AG04449 (cell line): ENCODE measurements at places on chromosomes 11 and 22.

- DNase-seq: no peak
These were observed 150.3 kb upstream of the NCAM1 start for GRCh38 chr11:112810951-112811350.

- no peak for DNase-seq
These were observed 24.2 kb downstream of the FLI1 start for GRCh38 chr11:128718064-128718463.

GRCh38 chr11:77308838-77309237, 7.4 kb upstream of the GDPD4 start:
- no peak for DNase-seq

DNA sequence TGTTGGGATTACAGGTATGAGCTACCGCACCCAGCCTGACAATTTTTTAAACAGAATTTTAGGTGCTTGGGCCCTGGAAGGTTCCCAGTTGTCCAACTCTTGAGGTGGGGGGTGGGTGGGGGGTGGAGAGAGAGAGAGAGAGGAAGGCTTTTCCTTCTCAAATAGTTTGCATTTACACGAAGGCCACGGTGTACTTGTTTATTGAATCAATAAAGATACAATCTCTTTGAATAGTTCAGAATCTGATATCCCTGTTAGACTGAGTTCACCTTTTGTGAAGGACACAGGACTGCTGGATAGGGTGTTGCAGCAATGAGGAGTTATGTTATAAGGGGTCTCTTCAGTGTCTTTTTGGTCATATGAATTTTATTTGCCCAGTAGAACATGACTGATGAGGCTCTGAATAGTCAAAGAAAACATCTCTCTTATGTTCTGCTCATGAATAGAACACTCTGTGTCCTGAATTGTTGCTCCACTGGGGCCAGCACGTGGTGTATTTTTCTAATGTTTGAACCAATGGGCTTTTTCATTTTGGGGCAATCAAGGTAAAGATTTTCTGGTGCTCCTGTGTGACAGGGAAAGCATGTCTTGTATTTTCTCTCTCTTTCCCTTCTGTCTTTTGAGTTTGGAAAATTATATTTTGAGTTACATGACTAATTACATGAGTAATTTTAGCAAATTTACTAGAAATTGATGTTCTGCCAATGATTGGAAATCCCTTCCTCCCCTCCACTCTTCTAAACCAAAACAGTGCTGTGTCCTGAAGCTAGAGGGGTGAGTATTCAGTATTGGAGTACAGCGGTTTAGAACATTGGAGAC, 61.7 kb downstream of the PTPRJ start:
- DNase-seq: no peak

- DNase-seq: no peak
These were observed 6.3 kb downstream of the CD44 start for GRCh38 chr11:35145271-35145670.

- peak; percentile 44 for DNase-seq
These were observed 291.4 kb downstream of the ST3GAL4 start for GRCh38 chr11:126646701-126647557.

DNA sequence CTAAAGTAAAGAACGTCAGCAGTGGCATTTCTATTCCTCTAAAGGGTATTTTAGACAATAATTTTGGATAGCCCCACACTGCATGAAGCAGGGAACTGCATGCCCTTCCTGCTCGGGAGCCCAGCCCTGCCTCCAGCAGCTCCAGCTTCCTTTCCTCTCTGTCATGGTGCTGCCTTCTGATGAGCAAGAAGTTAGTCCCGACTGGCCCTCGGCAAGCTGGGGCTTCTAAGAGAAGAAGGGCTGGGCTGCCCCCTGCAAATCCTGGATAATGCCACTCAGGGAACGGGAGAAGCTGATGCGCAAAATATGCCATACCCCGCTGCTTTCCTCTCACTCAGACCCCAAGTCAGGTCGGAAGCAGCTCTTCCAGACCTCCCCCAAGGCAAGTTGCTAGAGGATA, 296.4 kb downstream of the ETS1 start:
- no peak for DNase-seq

DNA sequence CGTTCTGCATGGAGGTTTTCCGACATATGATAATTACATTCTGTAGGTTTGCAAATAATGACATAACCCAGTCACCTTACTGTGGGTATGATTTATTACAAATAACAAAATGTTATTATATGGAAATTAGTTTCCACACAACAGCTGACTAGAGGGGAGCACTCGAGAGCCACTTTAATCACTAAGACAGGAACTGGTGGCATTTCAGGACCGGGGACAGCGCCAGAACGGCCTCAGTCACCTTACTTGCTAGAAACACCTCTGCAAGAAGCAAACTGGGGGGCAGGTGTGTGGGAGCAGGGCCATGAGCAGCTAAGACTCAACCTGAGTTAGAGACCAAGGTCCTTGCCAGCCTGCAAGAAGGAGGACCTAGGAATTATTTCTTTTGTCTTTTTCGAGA, 199.9 kb downstream of the DSCAML1 start:
- no peak for DNase-seq

DNA sequence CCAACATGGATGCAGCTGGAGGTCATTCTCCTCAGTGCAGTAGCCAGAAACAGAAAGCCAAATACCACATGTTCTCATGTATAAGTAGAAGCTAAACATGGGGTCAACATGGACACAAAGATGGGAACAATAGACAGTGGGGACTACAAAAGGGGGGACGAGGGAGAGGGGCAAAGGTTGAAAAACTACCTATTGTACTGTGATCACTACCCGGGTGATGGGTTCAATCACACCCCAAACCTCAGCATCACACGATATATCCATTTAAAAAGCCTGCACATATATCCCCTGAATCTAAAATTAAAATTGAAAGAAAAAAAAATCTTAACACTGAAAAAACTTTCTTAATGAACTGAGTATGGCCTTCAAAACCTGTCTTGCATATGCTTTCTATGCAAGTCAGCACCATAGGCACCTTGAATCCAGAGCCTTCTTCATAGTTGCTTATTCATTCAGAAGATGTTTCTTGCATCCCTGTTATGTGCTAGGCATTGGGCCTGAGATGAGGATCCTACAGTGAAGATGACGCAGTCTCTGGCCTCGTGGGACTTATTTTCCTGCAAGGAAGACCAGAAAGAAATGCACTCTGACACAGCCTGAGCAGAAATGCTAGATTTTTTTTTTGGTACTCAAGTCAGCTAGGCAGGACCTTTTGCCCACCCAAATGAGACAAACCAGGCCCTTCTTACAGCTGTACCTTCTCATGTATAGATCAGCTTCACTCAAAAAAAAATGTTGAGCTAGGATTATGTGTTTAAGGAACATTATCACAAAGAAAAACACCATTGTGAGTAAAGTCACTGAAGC, 21.0 kb downstream of the NNMT start:
- no peak for DNase-seq

GRCh38 chr11:3854977-3855807, at the start of gene STIM1:
STIM1 (plus strand) TSS chr11:3855664; CDS start chr11:3856271, 607 bp downstream.
- peak; percentile 45 for DNase-seq

GRCh38 chr22:25334162-25334490, 114.7 kb downstream of the CRYBB2 start:
- no peak for DNase-seq

DNA sequence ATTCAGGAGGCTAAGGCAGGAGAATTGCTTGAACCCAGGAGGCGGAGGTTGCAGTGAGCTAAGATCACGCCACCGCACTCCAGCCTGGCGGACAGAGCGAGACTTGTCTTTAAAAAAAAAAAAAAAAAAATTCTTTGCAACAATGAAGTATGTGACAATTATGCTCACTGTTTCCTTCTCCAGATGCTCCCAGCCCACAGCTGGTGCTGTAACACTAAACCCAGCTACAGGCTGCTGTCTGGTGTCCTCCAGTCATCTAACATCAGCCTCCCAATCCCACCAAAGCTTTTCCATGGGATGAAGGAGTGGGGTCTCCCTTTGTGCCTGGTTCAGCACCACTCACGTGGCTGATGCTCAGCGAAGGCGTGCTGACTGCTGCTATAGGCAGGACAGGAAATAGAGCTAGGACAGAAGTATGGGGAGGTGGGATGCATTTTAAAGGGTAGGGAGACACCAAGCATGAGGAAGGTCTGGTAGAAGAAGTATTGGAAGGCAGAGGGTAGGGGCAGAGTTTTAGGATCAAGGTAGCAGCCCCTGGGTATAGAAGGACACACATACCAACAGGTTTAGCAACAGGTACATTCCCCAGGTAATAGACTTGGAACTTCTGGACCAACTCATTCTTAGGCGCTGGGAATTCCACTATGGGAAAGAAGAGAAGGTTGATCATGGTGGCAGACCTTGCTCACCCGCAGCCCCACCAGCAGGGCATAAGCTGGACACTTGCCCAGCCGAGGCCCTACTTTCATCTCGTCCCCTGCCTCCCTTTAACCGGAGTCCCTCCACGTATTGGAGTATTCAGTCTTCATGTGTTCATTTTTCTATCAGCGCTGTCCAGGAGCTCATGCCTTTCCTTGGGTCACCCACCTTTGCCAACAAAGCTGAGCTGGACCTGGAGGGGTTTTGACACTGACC, 10.4 kb downstream of the SMPD1 start:
- no peak for DNase-seq

GRCh38 chr22:48362721-48363404, 1464.8 kb downstream of the BRD1 start:
- no peak for DNase-seq

- no peak for DNase-seq
These were observed 1.1 kb downstream of the NPAT start for GRCh38 chr11:108221371-108221770.

DNA sequence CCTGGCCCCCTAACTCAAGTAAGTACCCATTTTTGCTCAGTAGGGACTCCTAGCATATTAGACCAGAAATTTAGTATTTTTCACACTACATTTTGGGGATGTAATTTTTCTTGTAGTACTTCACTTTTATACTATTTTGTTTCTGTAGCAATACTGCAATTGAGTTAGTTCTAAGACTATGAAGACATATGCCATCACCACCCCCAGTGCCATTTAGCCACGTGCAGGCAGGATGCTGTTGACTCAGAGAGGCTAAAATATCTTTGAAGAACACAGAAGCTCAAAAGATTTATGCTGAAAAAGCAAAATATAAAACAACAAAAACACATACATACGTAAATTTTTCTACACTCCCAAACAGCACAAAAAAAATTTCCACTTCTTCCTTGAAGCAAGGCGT, 29.1 kb upstream of the DLAT start:
- no peak for DNase-seq
